ENCODE measurements at places on chromosomes 4 and X.

DNA sequence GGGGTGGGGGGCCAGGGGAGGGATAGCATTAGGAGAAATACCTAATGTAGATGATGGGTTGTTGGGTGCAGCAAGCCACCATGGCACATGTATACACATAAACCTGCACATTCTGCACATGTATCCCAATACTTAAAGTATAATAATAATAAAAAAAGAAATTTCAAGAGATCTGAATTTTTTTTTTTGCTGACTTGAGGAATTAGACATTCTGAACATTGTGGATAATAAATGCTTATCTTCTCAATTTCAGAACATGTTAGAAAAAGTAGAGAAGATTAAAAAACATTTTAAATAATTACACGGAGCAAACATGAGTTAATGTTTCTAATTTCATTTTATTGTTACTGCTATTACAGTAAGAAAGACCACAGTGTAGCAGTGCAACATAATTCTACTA, 230.4 kb downstream of the DTHD1 start:
- DNase-seq = no peak

GRCh38 chrX:72258174-72258573, 18.9 kb downstream of the RPS4X start:
- DNase-seq = no peak

- no peak for DNase-seq
Measured at GRCh38 chrX:155169881-155170280, 46.4 kb upstream of the VBP1 start.

- DNase-seq = no peak
Measured at GRCh38 chr4:76965866-76966579, 16.5 kb downstream of the SEPTIN11 start.

DNA sequence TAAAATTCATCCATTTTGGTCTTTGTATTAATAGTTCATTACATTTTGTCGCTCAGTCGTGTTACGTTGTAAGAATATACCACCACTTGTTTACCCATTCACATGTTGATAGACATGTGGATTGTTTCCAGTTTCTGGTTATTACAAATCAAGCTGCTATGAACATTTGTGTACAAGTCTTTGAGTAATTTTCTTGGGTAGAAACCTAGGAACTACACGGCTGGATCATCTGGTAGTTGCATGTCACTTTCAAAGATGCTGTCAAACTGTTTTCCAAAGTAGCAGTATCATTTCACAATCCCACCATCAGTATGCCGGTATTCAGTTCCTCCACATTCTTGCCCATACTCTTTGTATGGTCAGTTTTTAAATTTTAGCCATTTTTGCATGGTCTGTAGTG, 98.0 kb downstream of the GASK1B start:
- no peak for DNase-seq

- DNase-seq = no peak
Measured at GRCh38 chr4:185837415-185838103, 25.6 kb upstream of the SORBS2 start.

DNA sequence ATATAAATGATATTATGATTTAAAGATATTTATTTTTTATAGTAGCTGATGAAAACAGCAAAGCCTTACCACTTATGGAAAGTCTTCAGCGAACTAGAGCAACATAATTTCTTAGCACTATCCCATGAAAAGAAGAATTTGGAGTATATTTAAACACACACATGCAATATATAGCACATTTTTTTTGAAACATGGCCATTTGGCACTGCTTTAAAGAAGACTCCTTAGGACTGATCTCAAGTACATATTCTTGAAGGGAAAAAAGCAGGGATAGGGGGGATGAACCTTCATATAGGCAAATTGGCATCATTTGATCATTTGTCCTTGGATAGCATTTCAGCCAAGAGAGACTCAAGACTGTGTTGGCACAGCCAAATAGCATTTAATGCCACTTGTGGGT, 193.3 kb downstream of the ANKRD50 start:
- no peak for DNase-seq

GRCh38 chr4:107950746-107951540, 19.6 kb downstream of the CYP2U1 start:
- no peak for DNase-seq

GRCh38 chr4:180539284-180539683, 1703.9 kb upstream of the TENM3 start:
- DNase-seq = no peak

DNA sequence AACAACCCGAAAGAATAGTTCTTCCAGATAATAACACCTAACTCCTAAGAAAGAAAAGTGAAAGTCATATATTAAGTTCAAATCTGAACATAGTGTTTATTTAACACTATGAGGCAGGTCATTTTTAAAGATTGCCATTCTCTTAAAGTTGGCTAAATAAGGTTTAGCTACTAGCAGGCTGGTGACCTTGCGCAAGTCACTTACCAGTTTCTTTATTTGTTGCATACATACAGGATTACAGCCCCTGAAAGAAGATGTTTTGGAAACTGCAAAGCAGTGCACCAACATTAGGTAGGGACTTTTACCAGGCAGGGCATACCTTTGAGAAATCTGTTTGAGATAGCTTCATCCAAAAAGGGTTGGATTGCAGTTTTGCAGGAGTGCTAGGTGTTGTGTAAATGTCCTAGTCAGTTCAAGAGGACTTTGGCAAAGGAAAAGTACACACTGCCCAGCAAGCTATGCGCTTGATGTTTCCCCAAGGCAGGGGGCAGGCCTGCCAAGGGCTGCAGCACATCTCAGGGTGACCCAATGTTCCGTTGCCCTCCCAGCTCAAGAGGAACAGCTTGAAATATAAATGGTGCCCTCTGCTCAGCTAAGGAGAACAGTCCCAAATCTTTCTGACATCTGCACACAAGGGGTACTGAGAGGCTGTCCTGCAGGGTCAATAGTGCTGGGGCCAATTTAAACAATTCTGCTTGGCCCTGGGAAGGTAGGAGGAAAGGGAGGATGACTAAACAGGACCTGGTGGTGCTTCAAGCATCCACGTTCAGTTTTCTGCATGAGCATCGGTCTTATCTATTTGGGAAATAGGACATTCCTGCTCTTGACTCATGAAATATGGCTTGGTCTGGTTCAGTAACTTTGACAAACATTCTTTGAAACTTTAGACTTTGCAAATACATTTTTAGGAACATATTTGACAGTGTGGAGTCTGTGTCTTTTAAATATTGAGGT, 130.8 kb downstream of the COL4A6 start:
- no peak for DNase-seq

DNA sequence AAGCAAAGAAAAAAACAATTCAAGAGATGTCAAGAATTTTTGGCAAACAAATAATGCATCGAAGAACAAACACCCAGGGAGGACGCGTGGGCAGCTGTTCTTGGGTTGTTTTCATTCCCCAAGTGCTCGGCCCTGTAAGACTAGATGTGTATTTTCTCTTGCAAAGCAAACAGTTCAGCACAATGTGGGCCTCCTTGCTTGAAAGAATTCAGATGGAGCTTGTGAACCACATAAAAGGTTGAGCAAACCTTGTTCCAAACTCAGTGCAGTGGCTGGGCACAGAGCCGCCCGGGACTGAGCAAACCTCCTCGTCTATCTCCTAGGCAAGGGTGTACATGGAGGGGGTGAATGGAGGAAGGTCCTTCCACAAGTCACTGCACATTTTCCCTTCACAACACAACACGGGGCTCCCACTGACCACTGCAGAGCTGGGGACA, 82.4 kb downstream of the HTRA3 start:
- peak; percentile 44 for DNase-seq

GRCh38 chr4:180695851-180696250, 1547.4 kb upstream of the TENM3 start:
- DNase-seq = no peak

DNA sequence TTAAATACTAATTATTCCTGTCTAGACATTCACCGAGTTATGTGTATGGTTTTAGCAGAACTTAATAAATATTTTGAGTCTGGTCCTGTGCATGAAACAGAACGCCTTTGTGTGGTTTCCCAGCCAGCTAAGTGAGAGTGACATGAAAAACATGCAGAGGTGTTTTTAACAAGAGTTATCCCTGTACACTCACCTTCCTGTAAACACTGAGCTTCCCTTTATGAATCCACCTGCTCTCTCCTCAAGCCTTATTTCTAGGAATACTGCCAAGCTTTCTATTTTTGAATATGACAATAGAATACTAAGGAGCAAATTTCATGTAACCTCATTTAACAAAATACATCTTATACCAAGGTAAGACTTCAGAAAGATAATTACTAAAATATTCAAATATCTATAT, 270.3 kb upstream of the CTSO start:
- no peak for DNase-seq

- DNase-seq = no peak
Measured at GRCh38 chrX:154357205-154357604, 17.2 kb downstream of the FLNA start.

DNA sequence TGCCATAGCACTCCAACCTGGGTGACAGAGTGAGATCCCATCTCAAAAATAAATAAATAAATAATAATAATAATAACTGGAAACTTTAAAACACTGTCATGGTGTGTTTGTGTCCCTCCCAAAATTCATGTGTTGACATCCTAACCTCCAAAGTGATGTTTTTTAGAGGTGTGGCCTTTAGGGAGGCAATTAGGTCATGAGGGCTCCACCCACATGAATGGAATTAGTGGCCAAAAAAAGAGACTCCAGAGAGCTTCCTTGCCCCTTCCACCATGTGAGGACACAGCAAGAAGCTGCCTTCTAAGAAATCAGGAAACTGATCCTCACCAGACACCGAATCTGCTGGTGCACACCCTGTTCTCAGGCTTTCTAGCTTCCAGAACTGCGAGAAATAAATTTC, 23.8 kb upstream of the RAPGEF2 start:
- DNase-seq = no peak

- DNase-seq = no peak
Measured at GRCh38 chrX:2793752-2794151, 35.0 kb upstream of the GYG2 start.

DNA sequence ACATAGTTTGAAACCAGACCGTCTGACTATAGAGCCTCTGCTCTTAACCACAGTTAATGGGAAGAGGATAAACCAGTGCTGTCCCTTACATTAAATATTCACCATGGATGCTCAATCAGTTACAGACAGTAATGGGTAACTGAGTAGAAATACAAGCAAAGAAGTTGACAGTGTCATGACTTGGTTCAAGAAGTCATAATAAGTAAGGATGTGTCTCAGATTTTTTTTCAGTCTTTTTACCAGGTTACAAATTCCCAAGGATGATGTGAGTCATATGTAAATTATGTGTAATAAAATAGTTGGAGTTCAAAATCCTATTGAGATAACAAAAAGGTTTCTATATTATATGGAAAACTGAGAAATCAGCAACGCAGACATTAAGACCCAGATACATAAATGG, 31.1 kb downstream of the ZCCHC4 start:
- DNase-seq = no peak

DNA sequence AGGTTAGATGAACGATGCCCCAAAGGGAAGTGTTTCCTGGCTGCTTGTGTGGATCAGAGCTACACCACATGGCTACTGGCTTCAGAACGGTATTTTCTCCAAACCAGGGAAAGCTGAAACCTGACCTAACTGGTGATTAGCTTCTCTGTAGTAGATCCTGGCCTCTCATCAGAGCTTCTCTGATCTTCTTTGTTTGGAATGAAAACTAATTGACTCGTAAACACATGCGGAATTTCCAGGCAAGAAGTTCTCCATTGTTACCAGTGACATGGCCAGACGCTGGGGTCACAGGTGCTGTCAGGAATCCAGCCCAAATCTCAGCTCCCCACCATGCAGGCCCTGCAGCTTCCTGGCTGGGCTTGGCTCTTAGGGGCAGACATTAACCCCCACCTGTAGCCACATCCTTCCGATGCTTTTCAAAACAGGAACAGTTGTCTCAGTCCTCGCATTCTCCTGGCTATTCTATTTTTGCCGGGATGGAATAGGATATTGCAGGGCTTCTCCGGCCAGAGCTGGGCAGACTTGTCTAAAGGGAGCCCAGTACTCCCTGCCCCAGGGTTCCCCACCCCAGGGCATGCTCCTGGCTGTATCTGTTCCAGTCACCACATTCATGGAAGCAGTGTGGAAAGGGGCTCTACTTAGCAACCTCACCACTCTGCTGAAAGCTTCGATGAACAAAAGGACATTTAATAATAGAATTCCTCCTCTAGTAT, 305.4 kb upstream of the F9 start:
- no peak for DNase-seq

GRCh38 chrX:47384502-47384901, 14.1 kb downstream of the ZNF157 start:
- DNase-seq = no peak

GRCh38 chrX:7891928-7892327, 35.3 kb downstream of the PNPLA4 start:
- DNase-seq = no peak

- DNase-seq = no peak
Measured at GRCh38 chr4:110107866-110108265, 90.5 kb downstream of the ELOVL6 start.

- no peak for DNase-seq
Measured at GRCh38 chr4:150098214-150098613, 20.0 kb downstream of the DCLK2 start.

GRCh38 chr4:1233641-1234308, 15.2 kb downstream of the CTBP1 start:
- no peak for DNase-seq

DNA sequence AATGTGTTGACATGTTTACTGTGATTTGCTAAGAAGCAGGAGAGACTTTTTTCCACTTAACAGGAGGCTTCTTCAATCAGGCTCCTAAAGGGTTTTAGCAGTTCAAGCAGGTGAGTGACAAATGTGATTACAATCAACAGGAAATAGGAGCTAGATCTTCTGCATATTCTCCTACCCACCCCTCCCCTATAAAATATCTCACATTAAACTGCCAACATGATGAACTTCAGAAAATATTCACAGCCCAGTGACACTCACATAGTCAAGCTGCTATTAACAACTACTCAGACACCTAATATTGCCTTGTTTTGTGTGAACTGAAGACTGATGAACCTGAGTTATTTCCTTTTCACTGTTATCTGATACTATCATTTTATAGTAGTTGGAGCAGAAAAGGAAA, 55.9 kb upstream of the ANTXR2 start:
- DNase-seq = no peak

DNA sequence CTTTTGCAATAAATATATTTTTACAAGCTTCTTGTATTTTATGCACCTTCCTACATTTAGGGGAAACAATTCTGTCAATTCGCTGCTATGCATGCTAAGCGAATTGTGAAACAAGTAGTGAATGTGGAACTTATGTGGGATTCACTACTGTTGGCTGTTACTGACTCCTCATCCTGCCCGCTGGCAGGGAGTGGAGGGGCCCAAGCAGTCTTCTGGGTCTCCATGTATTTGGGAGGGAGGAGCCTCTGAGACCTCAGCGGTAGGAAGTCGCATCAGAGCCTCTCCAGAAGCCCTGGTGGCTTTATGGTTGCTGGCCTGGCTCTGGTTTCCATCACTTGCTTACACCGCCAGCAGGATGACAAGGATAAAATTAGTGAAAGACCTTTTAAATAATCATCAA, 3.7 kb upstream of the SETD7 start:
- DNase-seq = no peak

DNA sequence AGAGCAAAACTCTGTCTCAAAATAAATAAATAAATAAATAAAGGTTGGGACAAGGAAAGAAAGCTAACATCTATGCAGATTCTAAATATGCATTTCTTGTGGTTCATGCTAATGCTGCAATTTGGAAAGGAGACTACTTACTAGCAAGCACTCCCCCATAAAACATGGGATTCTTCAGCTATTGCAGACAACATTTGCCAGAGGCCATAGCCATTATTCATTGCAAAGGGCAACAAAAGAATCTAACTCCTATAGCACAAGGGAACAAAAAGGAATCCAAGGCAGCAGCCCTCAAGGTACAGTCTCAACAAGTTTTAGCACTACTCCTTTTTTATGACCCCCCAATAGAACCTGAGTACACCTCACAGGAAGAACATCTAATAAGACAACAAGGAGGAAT, 8.0 kb upstream of the HERC5 start:
- DNase-seq = no peak
